ENCODE measurements at places on chromosomes 6 and 20. TPM values are rescaled to one million over a fixed set of nuclear protein-coding genes. Genes with fewer than 3 reads are reported as not detected.

POM121L2 gene
- not detected for total RNA-seq

DACT2 gene
- total RNA-seq, result not detected

GPR6 gene
- not detected for total RNA-seq

DNAH8 gene
- total RNA-seq, result under 0.01 TPM

C20orf141 gene
- total RNA-seq, result not detected

HLA-DQB1 gene
- total RNA-seq, result not detected

LRRN4 gene
- total RNA-seq, result not detected

All from fibroblast of lung (primary cell).